ENCODE measurements at places on chromosomes 4 and X.

GRCh38 chr4:145984563-145984962 is 45.9 kb upstream of the ZNF827 start:
- DNase-seq: no peak

- DNase-seq: no peak
These were observed 64.5 kb upstream of the STX18 start for GRCh38 chr4:4606321-4606720.

GRCh38 chrX:65136424-65136823 is 160.2 kb upstream of the ZC4H2 start:
- DNase-seq: no peak

DNA sequence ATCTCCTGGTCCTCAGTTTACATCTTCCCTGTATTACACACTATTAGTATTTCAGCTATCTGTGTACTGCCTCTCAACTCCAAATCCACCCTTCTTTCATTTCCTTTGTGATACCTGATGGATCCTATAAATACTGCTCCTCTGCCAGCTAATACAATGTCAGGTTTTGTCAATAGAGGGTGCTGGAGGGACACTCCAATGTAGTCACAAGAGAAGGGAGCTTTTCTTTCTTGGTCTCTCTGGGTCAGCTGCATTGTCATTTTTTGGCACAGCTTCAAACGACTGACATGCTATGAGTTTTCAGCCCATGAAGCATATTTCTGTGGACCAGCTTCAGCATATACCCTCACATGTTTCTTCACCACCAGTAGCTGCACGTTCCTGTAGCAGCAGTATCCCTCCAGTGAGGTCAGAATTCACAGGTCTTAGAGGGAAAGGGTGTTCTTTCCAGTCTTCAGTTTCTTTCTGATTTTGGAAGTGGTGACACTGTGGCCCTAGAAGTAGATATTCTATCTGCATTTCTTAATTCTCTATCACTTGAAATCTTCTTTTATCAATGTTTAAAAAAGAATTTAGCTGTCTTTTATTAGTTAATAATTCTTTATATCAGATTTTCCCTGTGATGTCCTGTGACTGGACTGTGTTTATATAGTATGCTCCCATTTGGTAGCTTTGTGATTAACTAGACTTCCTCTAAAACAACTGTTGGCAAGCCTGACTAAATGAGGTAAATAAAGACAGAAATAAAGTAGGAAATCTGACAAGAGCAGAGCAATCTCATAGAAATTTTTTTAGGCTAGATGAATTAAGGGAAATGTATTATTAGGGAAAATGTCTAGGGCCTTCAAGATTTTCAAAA is 60.6 kb downstream of the GABRA2 start:
- DNase-seq: no peak

- DNase-seq: no peak
These were observed 6.3 kb upstream of the DCHS2 start for GRCh38 chr4:154497889-154498288.

DNA sequence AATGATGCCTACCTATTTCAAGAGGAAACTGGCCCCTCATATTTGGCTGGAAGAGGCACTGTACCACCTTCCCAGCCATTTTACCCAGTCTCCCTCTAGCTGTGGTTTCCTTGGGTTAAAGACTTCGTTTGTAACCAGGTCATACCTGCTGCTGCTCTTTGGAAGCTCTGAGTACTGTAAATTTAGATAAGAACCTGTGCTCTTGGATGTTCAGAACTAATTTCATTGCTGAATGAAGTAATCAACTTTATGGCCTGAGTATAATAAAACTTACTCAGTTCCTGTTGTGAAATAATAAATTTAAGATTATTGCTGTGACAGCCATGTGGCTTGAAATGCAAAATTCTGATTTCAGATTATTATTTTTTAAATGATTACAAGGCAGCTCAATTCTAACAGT is 12.2 kb downstream of the MTTP start:
- no peak for DNase-seq

DNA sequence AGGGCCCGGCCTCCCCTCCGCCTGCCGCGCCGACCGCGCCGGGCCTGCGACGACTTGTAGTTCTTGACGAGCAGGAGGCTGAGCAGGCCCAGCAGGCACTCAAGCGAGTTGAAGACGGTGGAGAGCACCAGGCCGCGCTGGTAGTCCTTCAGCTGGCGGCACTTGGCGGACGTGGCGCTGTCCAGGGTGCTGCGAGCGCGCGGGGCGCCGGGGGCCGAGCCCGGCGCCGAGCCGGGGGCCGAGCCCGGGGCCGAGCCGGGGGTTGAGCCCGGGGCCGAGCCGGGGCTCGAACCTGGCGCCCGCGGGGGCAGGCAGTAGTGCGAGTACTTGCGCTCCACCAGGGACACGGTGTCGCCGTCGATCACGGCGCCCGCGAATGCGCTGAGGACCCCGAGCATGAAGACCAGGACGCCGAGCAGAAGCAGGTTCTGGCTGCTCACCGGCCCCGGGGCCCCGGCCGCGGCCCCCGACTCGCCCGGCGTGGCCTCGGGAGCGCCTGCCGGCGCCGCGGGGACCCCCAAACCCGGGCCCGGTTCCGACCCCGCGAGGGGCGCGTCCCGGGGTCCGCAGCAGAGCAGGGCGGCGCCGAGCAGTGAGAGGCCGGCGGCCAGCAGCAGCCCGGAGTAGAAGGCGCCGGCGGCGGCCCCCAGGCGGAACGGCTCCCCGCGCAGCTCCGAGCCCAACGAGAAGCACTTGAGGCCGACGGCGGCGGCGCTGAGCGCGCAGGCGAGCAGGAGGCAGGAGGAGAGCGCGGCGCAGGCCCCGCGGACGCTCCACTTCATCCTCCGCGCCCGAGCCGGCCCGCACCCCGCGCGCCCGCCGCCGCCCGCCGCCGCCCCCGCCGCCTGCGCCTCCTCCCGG is 584 bp downstream of the TMEM271 start:
- DNase-seq: peak; percentile 12

- DNase-seq: no peak
These were observed 294.9 kb upstream of the PRPS2 start for GRCh38 chrX:12496343-12496742.

DNA sequence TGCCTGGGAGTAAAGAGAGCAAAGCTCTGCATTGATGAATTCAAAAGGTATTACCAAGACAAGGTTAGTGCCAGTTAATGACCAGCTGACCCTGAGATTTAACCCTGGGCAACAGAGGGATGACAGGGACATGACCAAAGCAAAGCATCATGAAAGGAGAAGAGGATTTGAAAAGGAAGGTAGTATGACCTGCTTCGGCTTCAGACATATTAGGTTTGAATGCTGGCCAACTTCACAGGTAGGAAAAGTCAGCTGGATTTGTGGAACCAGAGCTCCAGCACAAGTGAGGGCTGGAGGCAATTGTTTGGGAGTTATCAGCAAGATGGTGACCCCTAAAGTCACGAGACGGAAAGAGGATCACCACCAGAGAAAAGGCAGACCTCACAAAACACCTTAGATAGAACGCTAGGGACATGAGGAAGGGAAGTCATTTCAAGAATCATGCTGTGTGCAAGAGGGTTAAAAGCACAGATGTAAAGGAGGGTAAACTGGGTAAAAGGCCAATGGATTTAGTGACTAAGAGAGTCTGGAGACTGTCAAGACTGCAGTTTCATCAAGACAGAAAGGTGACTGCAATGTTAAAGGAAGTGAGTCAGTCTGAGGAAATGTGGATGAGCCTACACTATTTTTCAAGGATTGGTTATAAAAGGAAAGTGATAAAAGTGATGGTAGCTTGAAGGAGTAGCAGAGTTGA is 45.6 kb downstream of the SH3RF1 start:
- no peak for DNase-seq

DNA sequence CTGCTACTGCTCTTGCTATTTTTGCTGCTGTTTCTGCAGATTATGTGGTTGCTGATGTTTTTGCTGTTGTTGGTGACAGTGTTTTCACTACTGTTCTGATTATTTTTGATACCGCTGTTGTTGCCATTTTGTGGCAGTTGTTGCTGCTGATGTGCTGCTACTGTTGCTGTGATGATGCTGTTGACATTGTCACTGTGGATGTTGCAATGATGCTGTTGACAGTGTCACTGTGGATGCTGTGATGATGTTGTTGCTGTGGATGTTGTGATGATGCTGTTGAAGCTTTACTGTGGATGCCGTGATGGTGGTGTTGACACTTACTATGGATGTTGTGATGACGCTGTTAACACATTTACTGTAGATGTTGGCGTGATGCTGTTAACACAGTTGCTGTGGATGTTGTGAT is 180.3 kb downstream of the EVC2 start:
- DNase-seq: no peak

- DNase-seq: no peak
These were observed 773 bp downstream of the PRMT9 start for GRCh38 chr4:147683188-147683591.

GRCh38 chr4:153791746-153792617 is 3.1 kb upstream of the SFRP2 start:
- peak; percentile 43 for DNase-seq

DNA sequence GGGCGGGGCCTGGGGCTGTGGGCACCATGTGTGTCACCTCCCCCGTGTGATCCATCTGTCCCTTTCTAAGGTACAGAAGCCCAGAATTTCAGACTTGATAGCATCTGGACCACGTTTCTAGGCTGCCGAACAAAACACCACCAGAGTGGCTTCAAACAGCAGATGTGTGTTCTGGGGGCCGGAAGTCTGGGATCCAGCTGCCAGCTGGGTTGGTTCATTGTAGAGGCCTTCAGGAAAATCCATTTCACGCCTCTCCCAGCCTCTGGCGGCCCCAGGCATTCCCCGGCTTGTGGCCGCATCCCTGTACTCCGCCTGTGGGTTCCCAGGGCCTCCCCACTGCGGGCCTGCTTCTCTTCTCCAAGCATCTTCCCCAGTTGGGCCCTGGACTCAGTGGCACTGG is 39.6 kb upstream of the GPR78 start:
- DNase-seq: no peak

DNA sequence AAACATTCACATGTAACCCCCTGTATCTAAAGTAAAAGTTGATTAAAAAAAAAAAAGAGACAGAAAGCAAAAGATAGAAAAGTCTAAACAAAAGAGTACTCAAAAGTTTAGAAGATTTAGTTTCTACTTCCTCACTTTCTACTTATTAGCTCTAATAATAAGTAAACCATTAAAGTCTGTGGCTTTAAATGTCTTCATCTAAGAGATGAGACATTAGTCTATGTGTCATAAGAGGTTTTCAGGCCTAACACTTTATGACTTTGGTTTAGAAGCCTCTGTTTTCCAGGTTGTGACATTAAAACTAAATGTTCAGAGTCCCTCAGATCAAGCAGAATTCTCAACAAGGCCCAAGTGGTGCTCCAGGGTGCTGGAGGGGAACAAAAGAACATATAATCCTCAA is 42.2 kb upstream of the GUCY1A1 start:
- no peak for DNase-seq

GRCh38 chr4:170091069-170091696 is 1.4 kb upstream of the AADAT start:
- DNase-seq: no peak

GRCh38 chrX:3299636-3300035 is 46.8 kb downstream of the MXRA5 start:
- DNase-seq: no peak

DNA sequence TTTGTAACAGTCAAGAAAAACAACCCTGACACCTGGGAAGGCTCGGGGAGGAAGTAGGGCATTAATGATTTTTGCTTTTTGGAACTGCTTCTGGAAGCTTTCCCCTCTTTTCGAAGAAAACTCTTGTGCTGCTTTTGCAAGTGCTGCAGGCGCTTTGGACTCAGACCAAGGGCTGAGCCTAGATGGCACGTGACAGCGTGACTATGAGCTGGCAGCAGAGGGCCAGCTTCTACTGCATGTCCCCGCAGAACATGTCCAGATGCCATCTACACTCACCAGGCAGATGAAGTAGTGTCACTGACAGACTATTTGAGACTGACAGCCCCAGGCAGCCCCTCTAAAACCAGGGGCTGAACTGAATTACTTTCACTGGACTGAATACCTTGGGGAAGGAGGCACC is 6.2 kb downstream of the NR0B1 start:
- DNase-seq: no peak

DNA sequence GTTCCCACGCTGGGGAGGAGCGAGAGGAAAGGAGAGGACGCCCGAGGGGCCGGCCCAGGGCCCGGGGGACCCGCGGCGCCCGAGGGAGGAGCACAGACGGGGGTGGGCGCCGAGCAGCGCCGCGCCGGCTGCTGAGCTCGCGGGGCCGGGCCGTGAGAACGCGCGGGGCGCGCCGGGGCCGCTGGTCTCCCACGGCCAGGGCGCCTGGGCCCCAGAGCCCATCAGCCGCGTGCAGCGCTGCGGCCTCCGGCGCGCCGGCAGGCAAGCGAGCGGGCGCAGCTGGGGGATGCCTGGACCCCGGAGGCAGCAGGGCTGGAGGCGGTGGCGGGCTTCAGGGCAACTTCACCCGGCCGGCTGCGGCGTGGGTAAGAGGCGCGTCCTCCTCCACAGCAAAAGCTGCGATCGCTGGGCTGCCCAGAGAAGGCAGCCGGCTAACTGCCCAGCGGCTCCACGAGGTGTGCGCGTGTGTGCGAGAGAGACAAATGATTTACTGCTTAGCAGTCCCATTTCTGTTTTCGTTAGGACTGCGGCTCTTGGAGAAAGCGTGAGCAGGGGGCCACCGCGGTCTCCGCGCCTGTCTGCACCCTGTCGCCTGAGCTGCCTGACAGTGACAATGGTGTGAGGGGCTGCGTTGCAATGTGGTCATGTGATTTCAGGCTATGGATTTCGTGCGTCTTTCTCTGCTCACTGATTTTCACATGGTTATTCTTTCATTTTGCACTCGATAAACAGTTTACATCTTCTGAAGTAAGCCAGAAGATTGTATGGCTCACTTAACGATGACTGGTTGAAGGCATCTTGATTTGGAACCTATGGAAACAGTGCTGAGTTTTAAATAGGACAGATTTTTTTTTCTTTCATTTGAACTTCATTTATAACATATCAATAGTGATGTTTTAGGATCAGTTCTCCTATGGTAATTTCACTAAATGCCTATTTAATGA is 1.2 kb downstream of the GUCY1A1 start:
- DNase-seq: no peak

DNA sequence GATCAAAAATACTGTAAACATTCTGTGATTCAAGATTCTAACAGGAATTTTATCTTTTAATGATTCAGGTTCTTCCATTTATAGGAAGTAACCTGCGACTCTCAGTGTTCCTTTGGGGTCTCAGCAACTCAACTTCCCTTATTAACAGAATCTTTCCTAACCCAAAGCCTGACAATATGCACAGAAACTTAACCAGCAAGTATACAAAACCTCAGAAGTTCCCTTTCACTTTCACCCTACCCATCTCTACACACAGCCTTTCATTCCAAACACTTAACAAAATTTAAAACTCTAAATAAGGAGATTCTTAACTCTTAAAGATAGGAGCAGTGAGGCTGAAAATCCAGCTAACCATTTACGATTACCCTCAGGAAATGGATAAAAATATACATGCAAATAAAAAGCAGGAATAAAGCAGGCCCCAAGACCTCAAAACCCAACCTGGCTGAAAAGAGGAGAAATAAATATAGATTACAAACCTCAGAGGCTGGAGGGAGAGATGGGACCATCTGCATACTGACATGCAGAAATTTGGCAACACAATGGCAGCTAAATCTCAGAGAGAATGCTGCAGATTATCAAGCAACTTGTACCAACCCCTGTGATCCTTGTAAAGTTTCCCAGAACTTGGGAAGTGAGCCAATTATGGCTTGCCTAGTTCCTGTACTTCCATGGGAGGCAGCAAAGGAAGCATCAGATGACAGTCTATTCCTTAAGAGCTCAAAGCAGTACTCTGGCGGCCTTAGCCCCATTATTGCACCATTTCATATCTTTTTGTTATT is 101.0 kb downstream of the ATP11C start:
- no peak for DNase-seq

GRCh38 chrX:79270401-79270800 is 96.7 kb downstream of the ITM2A start:
- peak; percentile 81 for DNase-seq

- no peak for DNase-seq
These were observed 1310.1 kb downstream of the ADGRL3 start for GRCh38 chr4:62510228-62510627.
